ENCODE measurements at places on chromosomes 1 and 21. TPM values are rescaled to one million over a fixed set of nuclear protein-coding genes. Genes with fewer than 3 reads are reported as not detected.

DNA sequence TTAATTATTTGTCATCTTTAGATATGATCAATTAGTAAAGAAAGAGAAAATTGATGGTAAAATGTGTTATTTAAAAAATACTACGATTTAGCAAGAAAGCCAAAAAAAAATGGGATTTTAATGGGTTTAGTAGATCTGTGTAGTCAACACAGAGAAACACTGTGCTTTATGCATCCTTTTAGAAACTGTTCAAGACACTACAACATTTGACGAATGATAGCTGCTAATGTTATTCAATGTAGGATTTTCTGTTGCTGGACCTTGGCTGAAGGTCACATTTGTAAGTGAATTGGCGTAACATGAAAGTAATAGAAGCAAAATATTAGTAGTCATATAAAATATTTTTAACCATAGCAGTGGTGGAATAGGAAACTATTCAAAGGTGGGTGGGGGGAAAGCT is 1293.9 kb downstream of the NCAM2 start:
- H3K36me3 ChIP-seq = no peaks in the 10 kb centered on the region
- H3K27me3 ChIP-seq = no peaks in the 10 kb centered on the region
- DNase-seq = no peak
- H3K4me1 ChIP-seq = no peaks in the 10 kb centered on the region

DNA sequence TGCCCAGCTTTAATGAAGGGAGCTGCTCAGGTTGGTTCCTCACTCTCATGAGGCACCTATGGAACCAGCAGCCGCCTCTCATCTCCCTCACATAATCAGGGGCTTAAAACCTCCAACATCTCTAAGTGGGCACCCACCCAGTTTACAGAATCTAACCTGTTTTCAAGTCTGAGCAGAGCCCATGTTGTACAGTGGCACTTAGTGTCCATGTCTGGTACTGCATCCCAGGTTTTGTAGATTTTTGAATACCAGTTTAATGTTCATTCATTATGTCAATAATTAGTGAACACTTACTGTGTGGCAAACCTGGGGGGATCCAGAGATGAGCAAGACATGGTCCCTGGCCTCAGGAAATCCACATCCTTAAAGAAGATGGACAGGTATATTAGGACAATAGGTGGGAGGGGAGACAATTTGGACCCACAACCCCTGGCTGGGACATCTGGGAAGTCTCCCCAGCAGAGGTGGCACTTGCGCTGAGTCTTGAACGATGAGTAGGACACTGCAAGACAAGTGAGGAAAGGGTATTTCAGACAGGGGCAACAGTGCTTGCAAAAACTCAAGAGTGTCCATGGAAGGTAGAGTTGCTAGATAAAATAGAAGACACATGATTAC is 83.3 kb downstream of the LACTBL1 start:
- peaks cover 21% of the 10 kb centered on the region for H3K4me1 ChIP-seq
- no peak overlapping the region for H3K27ac ChIP-seq
- peaks cover 15% of the 10 kb centered on the region for H3K36me3 ChIP-seq
- DNase-seq = peak; percentile 28

GRCh38 chr1:184950227-184950626 is 24.1 kb downstream of the NIBAN1 start:
- peaks cover 31% of the 10 kb centered on the region for H3K4me1 ChIP-seq
- peaks cover 4% of the 10 kb centered on the region for H3K36me3 ChIP-seq
- no peak overlapping the region for H3K27ac ChIP-seq
- H3K4me3 ChIP-seq = no peak overlapping the region
- no peaks in the 10 kb centered on the region for H3K27me3 ChIP-seq

DNA sequence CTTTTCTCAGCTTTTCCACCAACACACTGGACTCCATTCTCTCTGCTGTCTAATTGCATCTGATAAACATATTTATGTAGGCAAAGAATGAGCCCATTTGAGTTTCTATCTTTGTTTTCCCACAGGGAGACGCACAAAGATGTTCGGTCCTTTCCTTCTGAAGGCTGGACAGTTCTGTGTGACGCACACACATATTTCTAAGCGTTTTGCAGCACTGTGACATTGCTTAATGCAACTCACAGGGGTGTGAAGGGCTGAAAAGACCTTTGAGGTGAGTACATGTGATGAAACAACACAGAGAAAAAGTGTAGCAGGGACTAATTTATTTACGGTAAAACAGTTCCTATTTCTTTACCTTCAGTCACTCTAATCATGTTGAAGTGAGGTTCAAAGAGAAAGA is 323.1 kb upstream of the RUNX1 start:
- no peak overlapping the region for H3K4me3 ChIP-seq
- H3K36me3 ChIP-seq = no peaks in the 10 kb centered on the region
- no peak for DNase-seq
- no peak overlapping the region for H3K27ac ChIP-seq
- H3K4me1 ChIP-seq = peaks cover 44% of the 10 kb centered on the region
- H3K27me3 ChIP-seq = peaks cover 2% of the 10 kb centered on the region

GRCh38 chr1:197081117-197081753 is 14.2 kb upstream of the F13B start:
- H3K4me3 ChIP-seq = no peak overlapping the region
- no peaks in the 10 kb centered on the region for H3K4me1 ChIP-seq
- H3K36me3 ChIP-seq = peaks cover 60% of the 10 kb centered on the region

GRCh38 chr1:19229229-19229628 is 19.2 kb upstream of the UBR4 start:
- no peak overlapping the region for H3K4me3 ChIP-seq
- peaks cover 6% of the 10 kb centered on the region for H3K4me1 ChIP-seq
- H3K27ac ChIP-seq = no peak overlapping the region
- peaks cover 2% of the 10 kb centered on the region for H3K27me3 ChIP-seq
- no peak for DNase-seq
- H3K36me3 ChIP-seq = peaks cover 32% of the 10 kb centered on the region

GRCh38 chr1:193408782-193409293 is 222.4 kb upstream of the B3GALT2 start:
- H3K4me3 ChIP-seq = peak overlapping the region; percentile 88
- DNase-seq = peak; percentile 90
- no peaks in the 10 kb centered on the region for H3K36me3 ChIP-seq
- peak overlapping the region; percentile 88 for H3K27ac ChIP-seq
- H3K27me3 ChIP-seq = no peaks in the 10 kb centered on the region

DNA sequence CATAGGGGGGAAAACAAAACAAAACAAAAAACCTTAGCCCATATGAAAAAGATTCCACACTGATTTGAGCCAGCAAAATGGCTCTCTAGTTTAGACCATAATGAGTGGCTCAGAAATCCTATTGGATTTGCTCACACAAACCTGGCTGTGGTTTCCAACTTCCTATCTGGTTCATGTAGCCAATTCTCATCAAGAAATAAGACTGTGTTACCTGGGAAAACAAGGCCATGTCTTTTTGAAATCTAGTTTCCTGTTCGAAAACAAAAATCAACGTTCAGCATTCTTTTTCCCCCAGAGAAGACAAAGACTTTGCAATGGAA is 69.2 kb downstream of the TBX15 start:
- H3K4me1 ChIP-seq = no peaks in the 10 kb centered on the region
- no peak for DNase-seq
- no peak overlapping the region for H3K27ac ChIP-seq
- H3K4me3 ChIP-seq = no peak overlapping the region

GRCh38 chr1:91670781-91671180 is 170.1 kb downstream of the CDC7 start:
- H3K4me1 ChIP-seq = no peaks in the 10 kb centered on the region
- no peak overlapping the region for H3K4me3 ChIP-seq
- no peak for DNase-seq
- no peak overlapping the region for H3K27ac ChIP-seq

DNA sequence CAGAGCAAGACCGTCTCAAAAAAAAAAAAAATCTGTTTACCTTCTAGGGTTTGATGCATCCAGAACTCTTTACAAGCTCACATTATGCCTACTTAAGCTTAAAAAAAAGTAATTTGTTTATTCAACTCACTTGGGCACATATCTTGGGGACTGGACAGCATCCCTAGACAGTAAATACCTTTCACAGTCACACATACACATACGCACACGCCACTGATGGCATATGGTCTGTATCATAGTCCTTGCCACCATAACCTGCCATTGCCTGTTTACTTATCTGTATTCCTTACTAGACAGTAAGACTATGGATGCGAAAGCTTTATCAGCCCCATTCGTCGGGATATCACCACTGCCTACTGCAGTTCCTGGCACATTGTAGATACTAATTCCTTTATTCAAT is 446.3 kb upstream of the RGS18 start:
- no peaks in the 10 kb centered on the region for H3K36me3 ChIP-seq
- H3K27ac ChIP-seq = no peak overlapping the region
- DNase-seq = no peak
- H3K27me3 ChIP-seq = no peaks in the 10 kb centered on the region

- no peak for DNase-seq
- peaks cover 43% of the 10 kb centered on the region for H3K36me3 ChIP-seq
- H3K4me1 ChIP-seq = peaks cover 16% of the 10 kb centered on the region
- no peak overlapping the region for H3K27ac ChIP-seq
- H3K27me3 ChIP-seq = no peaks in the 10 kb centered on the region
Observed at GRCh38 chr1:246772686-246773085, 48.5 kb downstream of the SCCPDH start.

GRCh38 chr1:167564612-167565270 is 11.2 kb upstream of the CREG1 start:
- no peak overlapping the region for H3K27ac ChIP-seq
- peaks cover 12% of the 10 kb centered on the region for H3K27me3 ChIP-seq
- peak; percentile 24 for DNase-seq
- H3K4me1 ChIP-seq = no peaks in the 10 kb centered on the region

DNA sequence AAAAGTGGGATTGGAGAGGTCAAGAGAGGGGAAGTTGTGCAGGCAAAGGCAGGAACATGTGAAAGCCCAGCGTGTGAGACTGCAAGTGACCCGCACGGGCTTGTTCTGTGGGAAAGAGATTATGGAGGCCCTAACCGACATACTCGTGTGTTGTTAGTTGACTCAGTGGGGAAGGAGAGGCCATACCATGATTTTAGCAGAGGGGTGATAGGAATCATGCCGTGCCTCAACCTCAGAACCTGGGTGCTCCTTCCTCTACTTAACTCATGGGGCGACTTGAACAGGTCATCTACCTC is 19.3 kb downstream of the PGLYRP3 start:
- no peaks in the 10 kb centered on the region for H3K36me3 ChIP-seq
- no peak overlapping the region for H3K4me3 ChIP-seq
- H3K27me3 ChIP-seq = peaks cover 14% of the 10 kb centered on the region
- H3K27ac ChIP-seq = no peak overlapping the region

DNA sequence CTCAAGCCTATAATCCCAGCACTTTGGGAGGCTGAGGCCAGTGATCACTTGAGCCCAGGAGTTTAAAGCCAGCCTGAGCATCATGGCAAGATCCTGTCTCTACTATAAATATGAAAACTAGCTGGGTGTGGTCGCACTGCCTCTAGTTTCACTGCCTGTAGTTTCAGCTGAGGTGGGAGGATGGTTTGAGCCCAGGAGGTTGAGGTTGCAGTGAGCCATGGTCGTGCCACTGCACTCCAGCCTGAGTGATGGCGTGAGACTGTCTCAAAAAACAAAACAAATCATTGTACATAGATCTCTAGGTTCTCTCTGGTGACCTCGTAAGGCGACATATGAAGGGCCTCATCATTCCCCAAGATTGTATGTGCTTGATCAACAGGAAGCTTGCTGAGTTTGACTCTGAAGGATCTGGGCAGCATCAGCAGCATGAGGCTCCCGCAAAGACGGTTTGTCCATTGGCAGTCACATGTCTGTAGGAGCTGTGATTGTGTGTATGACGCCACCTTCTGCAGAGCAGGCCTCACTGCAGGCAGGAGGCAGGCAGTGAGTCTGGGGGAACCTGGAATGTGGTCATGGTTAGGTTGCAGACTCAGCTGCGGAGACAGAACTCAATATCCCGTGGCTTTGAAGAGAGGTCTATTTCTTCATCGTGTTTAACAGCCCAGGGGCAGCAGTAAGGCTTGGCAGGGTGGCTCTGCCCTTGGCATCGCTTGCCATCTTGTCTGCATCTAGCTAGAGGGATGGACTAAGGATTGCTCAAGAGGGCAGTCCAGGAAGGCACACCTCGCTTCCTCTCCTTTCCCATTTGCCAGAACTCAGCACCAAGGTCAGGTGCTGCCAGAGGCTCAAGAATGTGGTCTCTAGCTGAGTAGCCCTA is 14.0 kb downstream of the ATP5PO start:
- H3K27me3 ChIP-seq = no peaks in the 10 kb centered on the region
- peak; percentile 59 for DNase-seq
- peaks cover 21% of the 10 kb centered on the region for H3K36me3 ChIP-seq
- no peak overlapping the region for H3K4me3 ChIP-seq
- peaks cover 23% of the 10 kb centered on the region for H3K4me1 ChIP-seq

- peaks cover 43% of the 10 kb centered on the region for H3K27me3 ChIP-seq
- no peak overlapping the region for H3K4me3 ChIP-seq
- H3K36me3 ChIP-seq = no peaks in the 10 kb centered on the region
- H3K4me1 ChIP-seq = no peaks in the 10 kb centered on the region
- no peak overlapping the region for H3K27ac ChIP-seq
- no peak for DNase-seq
Observed at GRCh38 chr1:205447457-205448341, 8.1 kb downstream of the BLACAT1 start.

GRCh38 chr1:97351846-97352245 is 569.0 kb downstream of the DPYD start:
- peaks cover 3% of the 10 kb centered on the region for H3K27me3 ChIP-seq
- peaks cover 4% of the 10 kb centered on the region for H3K36me3 ChIP-seq
- peaks cover 41% of the 10 kb centered on the region for H3K4me1 ChIP-seq
- DNase-seq = no peak

- peaks cover 6% of the 10 kb centered on the region for H3K27me3 ChIP-seq
- H3K27ac ChIP-seq = no peak overlapping the region
- peak overlapping the region; percentile 3 for H3K4me3 ChIP-seq
- DNase-seq = no peak
- peaks cover 11% of the 10 kb centered on the region for H3K4me1 ChIP-seq
Observed at GRCh38 chr1:244075247-244075722, 24.2 kb downstream of the ZBTB18 start.

DNA sequence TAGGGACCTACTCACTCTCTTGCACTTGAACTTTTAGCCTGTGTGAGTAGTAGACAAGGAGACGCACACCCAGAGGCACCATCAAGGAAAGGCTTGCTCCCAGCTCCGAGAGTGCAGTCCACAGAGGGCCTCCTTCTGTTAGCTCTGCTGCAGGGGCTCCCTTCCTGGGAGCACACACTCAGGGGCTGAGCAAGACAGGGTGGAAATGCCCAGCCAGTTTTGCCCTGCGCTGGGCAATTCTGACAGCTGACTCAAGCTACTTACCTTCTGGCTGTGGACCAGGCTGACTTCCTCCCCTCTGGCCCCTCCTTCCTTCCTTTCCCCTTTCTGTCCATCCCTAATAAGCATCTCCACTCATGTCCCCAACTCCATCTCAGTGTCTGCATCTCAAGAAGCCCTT is 449.1 kb downstream of the PTPRU start:
- no peak overlapping the region for H3K27ac ChIP-seq
- H3K4me3 ChIP-seq = no peak overlapping the region
- H3K36me3 ChIP-seq = no peaks in the 10 kb centered on the region
- H3K27me3 ChIP-seq = peaks cover 3% of the 10 kb centered on the region
- H3K4me1 ChIP-seq = peaks cover 53% of the 10 kb centered on the region
- no peak for DNase-seq

The SYDE2 gene
- 10.2 TPM for total RNA-seq

The RAB42 gene
- total RNA-seq = not detected

The TTC39A gene
- 0.42 TPM for total RNA-seq

The OTUD3 gene
- 7.9 TPM for total RNA-seq

Data from HFFc6 (cell line).